ENCODE measurements at places on chromosomes 6 and 20.

DNA sequence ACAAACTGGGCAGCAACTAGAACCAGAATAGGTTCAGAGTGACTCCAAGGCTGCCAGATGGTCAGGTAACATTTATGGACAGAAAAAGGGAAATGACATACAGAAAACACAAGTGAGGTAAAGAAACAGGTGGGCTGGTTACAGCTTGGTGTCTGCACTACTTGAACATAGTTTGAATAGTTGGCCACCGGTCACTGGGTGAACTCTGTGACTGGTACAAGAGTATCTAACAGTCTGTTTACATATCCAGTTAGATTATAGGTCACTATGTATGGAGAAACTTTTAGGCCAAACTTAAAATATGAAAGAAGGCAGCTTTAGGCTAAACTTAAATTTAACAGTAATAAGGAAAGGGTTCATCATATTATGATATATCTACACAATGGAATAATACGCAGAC is 32.9 kb downstream of the LCA5 start:
- DNase-seq = no peak

GRCh38 chr20:41183391-41183790 is 46.0 kb downstream of the PLCG1 start:
- DNase-seq = no peak

GRCh38 chr6:81900616-81901015 is 148.1 kb upstream of the TENT5A start:
- DNase-seq = no peak

- no peak for DNase-seq
Observed at GRCh38 chr6:34239893-34240292, 3.2 kb downstream of the HMGA1 start.

- DNase-seq = peak; percentile 68
Observed at GRCh38 chr20:44609516-44610312, 27.3 kb downstream of the PKIG start.

DNA sequence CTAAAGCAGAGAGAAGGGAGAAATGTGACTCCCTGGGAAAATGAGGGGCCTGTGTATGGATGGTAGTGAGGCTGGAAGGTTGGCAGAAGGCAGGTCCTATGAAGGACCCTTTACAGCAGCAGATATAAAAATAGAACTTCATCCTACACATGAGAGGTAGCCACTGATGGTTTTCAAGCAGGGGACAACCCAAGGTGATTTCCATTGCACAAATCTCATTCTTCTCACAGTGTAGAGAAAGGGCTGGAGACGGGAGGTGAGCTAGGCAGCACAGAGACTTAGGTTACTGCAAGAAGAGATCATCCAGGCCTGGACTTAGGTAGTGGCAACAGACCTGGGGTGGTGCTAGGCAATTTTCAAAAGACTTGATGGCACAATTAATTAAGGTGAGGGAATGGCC is 30.7 kb downstream of the TRAM2 start:
- no peak for DNase-seq

- no peak for DNase-seq
Observed at GRCh38 chr20:62051144-62051543, 14.5 kb downstream of the TAF4 start.

DNA sequence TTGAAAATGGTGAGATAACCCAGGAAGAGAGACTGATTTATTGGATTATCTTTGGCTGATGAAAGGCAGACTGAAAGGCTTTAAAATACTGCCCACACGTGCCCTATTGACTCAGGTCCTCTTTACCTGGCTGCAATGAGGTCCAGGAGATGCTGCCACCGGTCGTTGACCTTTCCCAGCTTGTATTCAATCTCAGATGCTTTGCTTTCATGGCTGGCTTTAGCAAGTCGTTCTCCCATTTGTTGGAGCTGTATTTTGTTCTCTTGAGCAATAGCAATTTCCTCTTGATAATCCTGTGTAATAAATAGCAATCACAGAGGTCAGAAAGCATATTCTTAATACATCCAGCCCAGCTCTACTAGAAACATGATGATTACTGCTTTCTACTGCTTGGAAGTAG is 368.8 kb downstream of the ESR1 start:
- DNase-seq = no peak

DNA sequence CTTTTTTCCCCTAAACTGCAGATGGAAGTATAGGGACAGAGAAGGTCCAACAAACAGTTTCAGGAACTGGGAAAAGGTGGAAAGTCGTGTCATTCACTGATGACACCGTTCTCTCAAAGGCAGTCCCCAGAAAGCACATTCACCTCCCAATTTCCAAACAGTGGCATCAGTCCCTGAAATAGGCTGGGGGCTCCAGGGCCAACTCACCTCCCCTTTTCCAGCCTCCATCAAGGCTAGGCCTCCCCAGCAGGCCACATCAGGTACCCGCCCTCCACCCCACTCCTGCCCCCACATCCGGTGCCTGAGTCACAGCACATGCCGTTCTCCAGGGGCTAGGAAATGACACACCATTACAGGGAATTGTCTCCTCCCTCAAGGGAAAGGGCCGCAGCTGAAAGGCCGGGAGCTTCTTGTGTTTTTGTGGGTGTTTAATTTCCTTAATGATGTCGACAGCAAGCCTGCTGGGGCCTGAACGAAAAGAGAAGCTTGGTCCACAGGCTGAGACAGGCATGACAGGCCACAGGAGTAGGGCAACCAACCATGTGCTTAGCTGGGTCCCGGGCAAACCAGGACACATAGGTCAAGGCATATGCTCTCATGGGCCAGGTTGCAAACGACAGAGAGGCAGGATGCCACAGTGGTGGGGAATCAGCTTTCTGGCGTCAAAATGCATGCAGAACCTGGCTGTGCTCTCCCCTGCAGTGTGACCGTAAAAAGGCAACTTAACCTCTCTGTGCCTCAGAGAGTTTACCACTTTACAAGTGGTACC is 39.2 kb downstream of the ZMYND8 start:
- peak; percentile 99 for DNase-seq

GRCh38 chr6:2745246-2745645 is 5.5 kb downstream of the MYLK4 start:
- no peak for DNase-seq

- no peak for DNase-seq
Observed at GRCh38 chr20:57387945-57388371, 3.2 kb upstream of the RBM38 start.

DNA sequence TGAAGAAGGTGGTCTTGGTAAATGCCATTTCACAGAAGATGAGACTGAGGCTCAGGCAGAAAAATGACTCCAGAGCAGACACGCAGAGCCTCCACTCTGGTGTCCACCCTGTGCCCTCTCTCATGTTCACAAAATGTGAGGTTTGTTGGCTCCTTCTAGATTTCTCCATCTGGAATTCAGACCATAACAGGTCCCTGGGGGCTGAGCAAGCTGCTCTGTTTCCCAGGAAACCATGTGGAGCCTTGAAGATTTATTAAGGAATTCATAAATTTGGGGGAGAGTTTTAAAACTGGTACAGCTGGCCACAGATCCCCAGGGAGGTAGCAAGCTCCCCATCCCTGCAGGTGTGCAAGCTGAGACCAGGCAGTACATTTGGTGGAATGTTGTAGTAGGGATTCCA is 38.8 kb upstream of the SIRPA start:
- no peak for DNase-seq

GRCh38 chr6:112207131-112207530 is 47.2 kb downstream of the LAMA4 start:
- DNase-seq = no peak

DNA sequence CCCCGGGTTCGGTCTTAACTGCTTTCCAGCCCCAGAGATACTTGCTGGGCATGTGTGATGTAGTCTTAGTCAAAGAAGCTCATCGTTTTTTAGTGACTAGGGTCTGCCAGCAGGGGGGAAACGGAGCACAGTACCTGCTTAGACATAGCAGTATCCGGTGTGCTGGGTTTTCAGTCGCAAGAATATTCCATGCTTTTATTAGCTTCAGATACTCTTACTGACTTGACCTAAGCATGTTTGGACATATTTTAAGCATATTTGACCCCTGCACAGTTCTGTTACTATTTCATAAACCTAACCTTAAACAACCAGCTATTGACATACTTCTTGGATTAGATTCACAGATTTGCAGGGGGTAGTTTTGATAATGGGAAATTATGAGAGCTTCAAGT is 3.0 kb downstream of the E2F3 start:
- DNase-seq = peak; percentile 67
